CD4-positive, alpha-beta T cell treated with Interleukin-6 at 100 ng/mL for 8 hours (primary cell): ENCODE measurements at places on chromosomes 13 and 19.
A peak's percentile ranks its signal among the peaks of the same experiment; 100 is the strongest.

DNA sequence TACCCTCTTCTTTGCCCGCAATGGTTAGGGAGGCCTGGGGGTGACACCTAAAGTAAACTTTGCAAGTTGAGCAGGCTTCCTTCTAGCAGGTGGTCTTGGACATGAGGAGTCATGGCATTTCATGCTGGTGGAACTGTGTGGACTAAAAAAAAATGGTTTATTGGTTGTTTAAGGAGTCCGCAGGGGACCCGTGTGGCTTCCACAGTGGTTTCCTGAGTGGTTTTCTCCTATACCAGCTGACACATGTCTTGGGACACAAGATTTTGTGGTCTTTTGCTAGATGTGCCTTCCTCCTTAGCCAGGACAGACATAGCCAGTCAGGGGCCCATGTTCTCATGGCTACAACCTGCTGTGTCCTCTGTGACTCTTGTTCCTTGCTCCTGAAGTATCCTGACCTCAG, 1.5 kb downstream of the ZNF543 start:
- no peak for DNase-seq

DNA sequence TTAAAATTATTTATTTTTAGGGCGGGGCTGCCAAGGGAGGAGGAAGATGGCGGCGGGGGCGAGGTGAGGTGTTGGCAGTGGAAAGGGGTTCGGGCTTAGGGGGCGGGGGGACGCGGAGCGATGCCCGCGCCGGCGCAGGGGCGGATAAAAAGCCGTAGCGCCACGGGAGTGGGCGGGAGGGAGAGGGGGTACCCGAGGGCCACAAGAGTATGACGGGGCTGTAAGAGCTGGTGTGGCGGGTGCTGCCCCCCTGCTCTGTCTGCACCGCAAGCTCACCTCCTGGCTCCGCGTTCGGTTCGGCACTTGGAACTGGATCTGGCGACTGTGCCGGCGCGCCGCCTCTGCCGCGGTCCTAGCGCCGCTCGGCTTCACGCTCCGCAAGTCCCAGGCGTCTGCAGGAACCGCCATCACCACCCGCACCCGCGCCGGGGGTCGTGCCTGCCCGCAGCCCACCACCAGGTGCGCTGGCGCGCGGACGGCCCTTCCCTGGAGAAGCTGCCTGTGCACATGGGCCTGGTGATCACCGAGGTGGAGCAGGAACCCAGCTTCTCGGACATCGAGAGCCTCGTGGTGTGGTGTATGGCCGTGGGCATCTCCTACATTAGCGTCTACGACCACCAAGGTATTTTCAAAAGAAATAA, 265.2 kb upstream of the SGCG start:
- DNase-seq: no peak

- no peak for DNase-seq
These were observed 815.9 kb downstream of the SLITRK6 start for GRCh38 chr13:84983321-84983720.

DNA sequence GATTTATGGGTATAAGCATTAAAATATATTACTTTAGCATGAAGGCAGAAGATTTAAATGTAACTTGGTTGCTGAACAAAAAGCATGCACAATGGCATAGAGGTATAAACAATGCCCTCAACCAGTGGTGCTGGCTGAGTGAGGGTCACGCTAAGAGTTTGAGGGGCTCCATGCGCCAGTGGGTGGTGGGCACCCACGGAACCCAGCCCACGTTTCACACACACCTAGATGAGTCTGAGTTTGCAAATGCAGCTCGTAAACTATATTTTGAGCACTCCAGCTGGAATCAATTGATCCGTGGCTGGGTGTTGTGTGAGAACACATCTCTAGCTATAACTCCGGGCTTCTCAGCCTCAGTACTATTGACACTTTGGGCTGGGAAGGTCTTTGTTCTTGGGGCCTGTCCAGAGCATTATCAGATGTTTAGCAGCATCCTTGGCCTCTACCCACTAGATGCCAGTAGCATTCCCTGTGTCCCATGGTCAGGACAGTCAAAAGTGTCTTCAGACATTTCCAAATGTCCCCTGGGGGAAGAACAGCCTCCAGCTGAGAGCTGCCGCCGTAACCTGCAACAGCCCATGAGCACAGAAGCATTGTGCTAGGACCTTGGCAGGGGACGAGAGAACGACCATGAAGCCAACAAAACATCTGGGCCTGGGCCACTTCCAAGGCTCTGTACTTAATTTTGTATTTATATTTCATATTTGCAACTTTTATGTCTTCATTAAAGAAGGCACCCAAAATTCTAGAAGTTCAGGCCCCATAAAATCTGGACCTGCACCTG, 108.1 kb upstream of the SOX1 start:
- DNase-seq: no peak

DNA sequence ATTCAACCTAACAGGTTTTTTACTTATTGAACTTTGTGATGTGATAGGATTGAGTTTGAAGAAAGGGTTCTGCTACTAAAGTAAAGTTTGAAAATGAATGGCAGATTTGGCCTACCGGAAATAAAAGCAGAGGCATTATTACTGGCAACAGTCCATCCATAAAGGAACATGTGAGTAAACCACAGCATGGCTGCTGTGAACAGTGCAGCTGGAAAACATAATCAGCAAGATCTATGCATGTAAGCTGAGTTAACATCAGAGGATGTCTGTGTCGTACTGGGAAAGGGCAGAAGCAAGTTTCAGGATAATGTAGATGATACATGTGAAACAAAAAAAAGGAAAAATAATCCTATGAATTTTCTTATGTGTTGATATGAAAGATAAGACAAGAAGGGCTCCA, 87.6 kb downstream of the CYSLTR2 start:
- DNase-seq: no peak

DNA sequence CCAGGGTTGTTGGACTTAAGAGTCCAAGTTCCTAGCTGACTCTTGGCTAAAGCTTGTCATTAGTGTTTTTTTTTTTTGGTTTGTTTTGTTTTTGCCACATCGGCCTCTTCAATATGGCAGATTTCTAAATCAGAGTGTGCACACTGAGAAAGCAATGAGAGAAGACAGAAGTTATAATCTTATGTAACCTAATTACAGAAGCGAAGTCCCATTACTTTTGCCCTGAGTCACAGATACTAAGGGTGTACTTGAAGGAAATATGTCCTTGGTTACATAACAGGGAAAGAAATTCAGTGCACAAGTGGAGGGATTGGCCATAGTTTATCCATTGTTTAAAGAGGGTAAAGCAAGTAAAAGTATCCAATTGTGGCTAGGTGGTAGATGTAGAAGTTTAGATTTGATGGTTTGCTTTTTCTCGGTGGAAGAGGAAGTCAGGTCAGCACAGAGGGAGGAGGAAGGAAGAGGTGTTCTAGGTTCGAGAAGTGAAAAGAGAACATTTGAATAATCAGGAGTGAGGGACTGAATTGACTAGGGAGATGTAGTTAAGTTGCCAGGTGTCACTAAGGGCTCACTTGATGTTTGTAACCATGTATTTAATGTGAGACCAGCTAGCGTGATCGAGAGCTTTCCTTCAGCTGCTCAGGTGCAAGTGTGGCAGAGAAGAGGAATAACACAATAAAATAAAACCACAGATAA, 12.2 kb downstream of the GTF2F2 start:
- no peak for DNase-seq

DNA sequence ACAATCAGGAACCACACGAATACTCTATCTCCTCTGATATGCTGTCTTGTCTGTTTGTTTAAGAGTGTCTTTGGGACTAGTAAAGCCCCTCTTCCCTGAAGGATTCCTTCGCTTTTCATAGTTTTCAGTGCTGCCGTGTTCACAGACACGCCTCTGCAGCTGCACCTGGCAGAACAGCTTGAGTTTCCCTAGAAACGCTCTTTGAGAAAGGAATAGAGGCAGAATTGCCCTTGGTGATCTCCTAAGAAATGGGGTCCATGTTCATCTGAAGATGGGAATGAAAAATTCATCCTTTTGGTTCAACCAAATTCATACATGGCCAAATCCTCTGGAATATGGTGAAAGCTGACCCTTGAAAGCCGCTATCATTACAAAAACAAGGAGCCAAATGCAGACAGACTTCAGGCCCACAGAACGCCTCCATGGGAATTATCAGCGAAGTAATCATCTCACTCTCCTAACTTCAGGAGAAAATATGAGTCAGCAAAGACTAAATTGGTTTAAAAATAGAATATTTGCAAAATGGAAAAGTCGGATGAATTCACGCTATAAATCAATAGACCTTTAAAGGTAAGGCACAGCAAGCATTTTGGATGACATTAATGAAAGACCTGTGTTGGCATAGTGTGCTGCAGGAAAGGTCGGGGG, 5.5 kb downstream of the SACS start:
- DNase-seq: no peak

DNA sequence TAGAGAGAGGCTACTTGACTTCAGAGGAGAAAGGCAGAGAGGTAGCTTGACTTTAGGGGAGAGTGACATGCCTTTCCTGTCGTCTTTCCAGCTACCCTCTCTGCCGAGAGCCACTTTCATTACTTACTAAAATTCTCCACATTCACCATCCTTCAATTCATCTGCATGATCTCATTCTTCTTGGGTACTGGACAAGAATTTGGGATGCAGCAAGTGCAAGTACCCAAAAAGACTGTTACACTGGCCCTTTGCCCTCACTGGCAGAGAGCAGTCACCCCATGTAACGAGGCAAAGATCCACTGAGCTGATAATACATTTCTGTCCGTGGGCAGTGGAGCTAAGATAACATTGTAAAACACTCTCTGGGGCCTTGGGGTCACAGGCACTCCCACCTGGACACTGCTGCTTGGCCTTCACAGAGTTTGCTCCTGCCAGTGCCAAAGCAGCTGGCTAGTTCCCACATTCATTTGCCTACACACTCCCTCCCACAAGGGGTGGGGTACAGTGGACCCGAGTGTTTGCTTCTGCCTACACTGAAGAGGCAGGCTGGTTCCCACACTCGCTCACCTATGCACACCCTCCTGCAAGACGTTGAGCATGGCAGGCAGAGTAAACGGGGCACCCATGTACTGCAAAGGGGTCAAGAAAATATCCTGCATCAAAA, 1276.9 kb upstream of the PCDH9 start:
- DNase-seq: no peak

GRCh38 chr19:38155453-38155852, 68.6 kb downstream of the DPF1 start:
- DNase-seq: no peak

DNA sequence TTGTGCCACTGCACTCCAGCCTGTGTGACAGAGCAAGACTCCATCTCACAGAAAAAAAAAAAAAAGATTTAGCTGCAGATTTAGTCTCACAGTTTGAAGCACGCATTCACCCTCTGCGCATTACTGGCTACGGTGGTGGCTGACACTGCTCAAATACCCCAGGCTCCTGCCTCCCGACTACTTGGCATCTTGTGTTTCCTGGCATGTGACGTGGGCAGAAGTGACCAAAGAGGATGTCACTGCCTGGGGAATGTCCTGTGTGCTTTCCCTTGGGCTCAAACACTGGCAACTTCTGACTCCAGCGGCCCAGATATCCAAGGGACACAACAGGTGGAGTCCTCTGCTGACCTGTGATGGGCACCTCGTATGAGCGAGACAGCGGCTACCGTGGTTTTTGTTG, 24.7 kb upstream of the EIF3G start:
- no peak for DNase-seq

DNA sequence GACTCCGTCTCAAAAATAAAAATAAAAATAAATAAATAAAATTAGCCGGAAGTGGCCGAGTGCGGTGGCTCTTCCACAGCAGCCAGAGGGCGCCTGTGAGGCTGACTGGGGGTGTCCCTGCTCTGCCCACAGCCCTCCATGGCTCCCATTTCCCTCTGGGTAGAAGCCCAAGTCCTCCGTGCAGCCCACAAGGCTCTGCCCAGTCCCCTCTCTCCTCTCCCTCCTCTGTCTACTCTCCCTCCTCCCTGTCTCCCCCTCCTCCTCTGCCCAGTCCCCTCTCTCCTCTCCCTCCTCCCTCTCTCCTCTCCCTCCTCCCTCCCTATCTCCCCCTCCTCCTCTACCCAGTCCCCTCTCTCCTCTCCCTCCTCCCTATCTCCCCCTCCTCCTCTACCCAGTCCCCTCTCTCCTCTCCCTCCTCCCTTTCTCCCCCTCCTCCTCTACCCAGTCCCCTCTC, 20.4 kb downstream of the MISP start:
- no peak for DNase-seq

GRCh38 chr19:34220472-34221063, 33.8 kb upstream of the GARRE1 start:
- DNase-seq: peak; percentile 42

DNA sequence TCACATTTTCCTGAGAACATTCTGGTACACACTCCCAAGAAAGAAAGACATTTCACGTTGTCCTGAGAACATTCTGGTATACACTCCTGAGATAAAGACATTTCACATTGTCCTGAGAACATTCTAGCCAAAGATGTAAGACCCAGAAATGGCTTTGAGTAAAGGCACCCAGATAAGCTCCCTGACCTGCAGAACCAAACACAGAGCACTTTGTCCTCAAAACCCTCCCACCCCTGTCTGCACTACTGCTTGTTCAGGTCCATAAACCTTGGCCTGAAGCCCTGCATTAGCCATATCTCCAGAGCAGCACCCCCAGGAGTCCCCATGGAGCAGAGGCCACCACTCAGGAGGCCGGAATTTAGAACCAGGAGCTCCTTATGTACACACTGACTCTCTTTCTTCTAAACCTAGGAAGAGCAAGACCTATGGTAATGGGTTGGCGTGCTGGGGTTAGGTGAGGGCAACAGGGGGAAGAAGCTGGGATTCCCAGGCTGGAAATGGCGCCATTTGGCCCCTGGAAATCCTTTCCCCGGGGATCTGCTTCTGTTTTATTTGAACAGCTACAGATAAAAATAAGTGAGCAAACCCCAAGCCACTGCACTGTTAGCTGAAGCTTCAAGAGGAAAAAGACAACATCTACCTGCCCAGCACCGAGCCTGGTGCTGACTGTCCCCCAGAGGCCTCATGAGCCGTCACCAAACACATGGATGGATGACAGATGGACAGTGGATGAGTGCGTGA, 13.7 kb downstream of the GAS6 start:
- DNase-seq: no peak

GRCh38 chr13:41601718-41602445, 144.5 kb downstream of the RGCC start:
- no peak for DNase-seq

DNA sequence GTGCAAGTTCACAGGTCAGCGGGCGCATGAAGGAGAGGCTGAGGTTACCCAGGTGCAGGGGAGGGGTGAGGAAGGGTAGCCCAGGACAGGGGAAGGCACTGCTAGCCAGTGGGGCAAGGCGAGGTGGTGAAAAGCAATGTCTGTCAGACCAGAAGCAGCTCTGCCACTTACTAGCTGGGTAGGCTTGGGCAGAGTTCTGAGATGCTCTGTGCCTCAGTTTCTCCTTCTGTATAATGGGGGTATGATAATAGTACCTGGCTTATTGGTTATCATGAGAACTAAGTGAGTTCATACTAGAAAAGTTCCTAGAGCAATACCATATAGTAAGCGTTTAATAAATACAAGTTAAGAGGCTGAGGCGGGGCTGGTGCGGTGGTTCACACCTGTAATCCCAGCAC, 14.3 kb upstream of the SCN1B start:
- DNase-seq: no peak

GRCh38 chr13:63853816-63854215, 2438.2 kb upstream of the PCDH20 start:
- DNase-seq: no peak

GRCh38 chr19:31937983-31938382, 407.4 kb upstream of the ZNF507 start:
- no peak for DNase-seq

- no peak for DNase-seq
These were observed 1744.8 kb upstream of the MIR17HG start for GRCh38 chr13:89602655-89603054.
